Airway epithelial cell (primary cell): ENCODE measurements at places on chromosomes 3 and 15. TPM values are rescaled to one million over a fixed set of nuclear protein-coding genes. Genes with fewer than 3 reads are reported as not detected.

Gene CEMIP
- 3.6 and 4.8 TPM in 2 replicates for total RNA-seq

Gene SLC22A13
- total RNA-seq: 0.07 TPM in 1 of 2 replicates, not detected in the other

Gene PLSCR2
- not detected in 2 replicates for total RNA-seq

Gene DISP2
- under 0.01 and 0.14 TPM in 2 replicates for total RNA-seq

Gene GNAT1
- total RNA-seq: 0.35 TPM in 1 of 2 replicates, not detected in the other

Gene FEZF2
- total RNA-seq: not detected in 2 replicates

Gene PLA2G4F
- 3.5 and 10.7 TPM in 2 replicates for total RNA-seq

Gene WDR73
- 16.3 and 17.0 TPM in 2 replicates for total RNA-seq

Gene PP2D1
- not detected in 2 replicates for total RNA-seq

Gene SLC2A2
- not detected in 2 replicates for total RNA-seq

Gene RYK
- 35.6 and 52.1 TPM in 2 replicates for total RNA-seq

Gene ZPLD1
- total RNA-seq: 0.28 and 0.56 TPM in 2 replicates

Gene NRROS
- total RNA-seq: 0.07 and 0.33 TPM in 2 replicates

Gene CALML4
- total RNA-seq: 0.84 and 0.85 TPM in 2 replicates

Gene STRA6
- total RNA-seq: 0.28 and 0.79 TPM in 2 replicates

Gene ACOX2
- 0.28 and 0.85 TPM in 2 replicates for total RNA-seq

Gene LDHAL6B
- total RNA-seq: not detected in 2 replicates

Gene PLS1
- 11.1 and 18.2 TPM in 2 replicates for total RNA-seq
